ENCODE measurements at places on chromosomes 2 and 18.
A peak's percentile ranks its signal among the peaks of the same experiment; 100 is the strongest.

- DNase-seq: no peak
Measured at GRCh38 chr2:11833601-11834000, 87.2 kb downstream of the LPIN1 start.

DNA sequence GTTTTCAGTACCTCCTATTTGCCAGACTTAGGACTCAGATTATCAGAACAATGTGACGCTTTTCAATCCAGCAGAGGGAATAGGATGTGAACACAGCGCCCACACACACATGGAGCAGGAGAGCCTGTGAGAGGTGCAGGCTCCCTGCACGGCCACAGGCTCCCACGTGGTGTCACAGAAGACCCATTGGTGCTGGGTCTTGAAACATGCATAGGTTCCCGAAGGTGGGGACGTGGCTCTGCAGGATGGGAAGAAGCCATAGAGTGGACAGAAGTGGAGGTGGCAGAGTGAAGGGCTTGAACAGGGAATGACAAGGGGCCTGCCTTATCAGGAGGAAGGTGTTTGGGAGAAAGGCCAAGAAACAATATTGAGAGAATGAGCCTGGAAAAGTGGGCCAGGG is 78.5 kb upstream of the BCL2L11 start:
- DNase-seq: no peak

GRCh38 chr2:74414881-74415761 is 6.3 kb downstream of the C2orf81 start:
- no peak for DNase-seq

DNA sequence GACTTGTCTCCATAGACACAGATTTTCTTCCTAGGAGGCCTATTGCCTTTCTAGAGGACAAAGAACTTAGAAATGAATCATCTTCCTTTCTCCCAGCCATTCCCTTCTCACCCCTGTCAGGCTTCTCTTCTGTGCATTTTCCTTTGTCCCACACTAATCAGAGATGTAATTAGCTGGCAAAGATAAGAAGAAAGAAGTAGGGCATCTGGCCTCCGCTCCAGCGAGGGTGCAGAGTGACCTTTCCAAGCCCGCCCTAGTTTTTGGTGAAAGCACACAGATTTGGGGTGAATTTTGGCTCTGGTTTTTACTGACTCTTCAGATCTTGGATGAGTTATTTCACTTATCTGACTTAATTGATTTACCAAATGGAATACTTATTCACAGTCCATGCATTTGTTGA is 626.5 kb downstream of the ZEB2 start:
- no peak for DNase-seq

- DNase-seq: peak; percentile 49
Measured at GRCh38 chr18:59915606-59916005, 15.8 kb downstream of the PMAIP1 start.

GRCh38 chr18:48109961-48110493 is 179.6 kb upstream of the SMAD2 start:
- DNase-seq: no peak

GRCh38 chr2:95385570-95385984 is 16.9 kb upstream of the FAHD2A start:
- DNase-seq: no peak

GRCh38 chr18:73717570-73717969 is 430.1 kb downstream of the FBXO15 start:
- DNase-seq: no peak

DNA sequence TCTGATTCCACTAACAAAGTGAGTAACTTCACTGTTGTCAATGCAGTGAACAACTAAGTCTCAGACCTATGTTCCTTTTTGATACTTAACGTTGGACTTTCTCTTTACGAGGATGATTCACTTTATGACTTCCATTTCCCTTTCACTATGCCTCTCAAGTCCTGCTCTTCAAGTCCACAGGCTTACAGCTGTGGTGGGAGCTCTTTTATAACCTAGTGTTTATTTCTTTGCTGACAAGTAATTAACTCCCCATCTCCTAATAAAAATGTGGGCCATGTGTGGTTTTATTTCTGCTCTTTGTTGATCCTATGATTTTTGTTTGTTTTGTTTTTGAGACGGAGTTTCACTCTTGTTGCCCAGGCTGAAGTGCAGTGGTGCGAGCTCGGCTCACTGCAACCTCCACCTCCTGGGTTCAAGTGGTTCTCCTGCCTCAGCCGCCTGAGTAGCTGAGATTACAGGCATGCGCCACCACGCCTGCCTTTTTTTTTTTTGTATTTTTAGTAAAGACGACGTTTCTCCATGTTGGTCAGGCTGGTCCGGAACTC is 142.1 kb downstream of the USP34 start:
- DNase-seq: no peak

DNA sequence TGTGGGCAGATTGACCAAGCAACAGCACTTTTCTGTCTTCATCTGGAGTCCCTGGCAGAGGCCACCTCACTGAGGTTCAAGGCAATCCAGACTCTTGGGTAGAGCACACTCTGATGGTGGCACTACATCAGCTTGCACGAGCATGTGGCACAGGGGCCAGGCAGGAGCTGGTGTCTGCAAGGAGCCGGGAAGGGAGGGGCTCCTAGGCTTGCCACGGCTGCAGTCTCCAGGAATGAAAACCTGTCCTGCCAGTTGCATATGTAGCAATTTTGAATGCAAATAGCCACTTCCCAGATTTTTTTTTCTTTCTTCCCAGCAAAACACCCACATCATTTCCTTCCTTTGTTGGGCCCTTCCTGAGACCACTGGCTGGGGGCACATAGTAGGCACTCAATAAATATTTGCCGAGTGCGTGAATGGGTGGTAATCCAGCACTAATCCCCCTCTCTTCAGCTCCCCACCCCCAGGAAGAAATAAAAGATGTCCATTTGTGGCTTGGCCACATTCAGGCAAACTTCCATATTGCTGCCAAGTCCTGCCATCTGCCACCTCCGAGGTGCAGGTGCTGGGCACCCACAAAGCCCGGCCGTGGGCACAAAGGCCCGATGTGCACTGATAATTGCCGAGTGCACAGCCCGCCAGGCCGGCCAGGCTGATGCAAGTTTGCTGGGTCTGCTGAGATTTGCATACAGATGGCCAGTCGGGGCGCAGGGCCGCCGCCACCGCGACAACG is 72.4 kb downstream of the MYCN start:
- peak; percentile 8 for DNase-seq

GRCh38 chr2:173059971-173060461 is 15.6 kb upstream of the MAP3K20 start:
- DNase-seq: no peak

- no peak for DNase-seq
Measured at GRCh38 chr2:64745562-64745961, 91.8 kb upstream of the SERTAD2 start.

DNA sequence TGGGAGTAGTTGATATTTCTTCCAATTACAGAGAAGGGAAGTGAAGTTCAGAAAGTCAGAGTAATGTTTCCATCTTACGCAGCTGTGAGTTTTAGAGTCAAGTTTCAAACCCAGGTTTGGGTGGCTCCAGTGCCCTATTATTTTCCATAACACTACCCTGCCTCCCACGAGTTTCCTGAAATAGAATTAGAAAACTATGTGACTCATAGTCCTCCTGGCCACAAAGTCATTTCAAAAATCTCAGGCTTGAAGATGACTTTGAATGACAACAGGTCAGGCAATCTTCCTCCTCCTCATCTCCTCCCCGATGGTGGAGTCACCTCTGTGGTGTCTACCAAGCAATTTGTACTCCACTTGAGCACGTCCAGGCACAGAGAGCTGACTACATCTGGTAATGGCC is 212.3 kb upstream of the TRIB2 start:
- DNase-seq: no peak

GRCh38 chr2:66448136-66448991 is 13.4 kb downstream of the MEIS1 start:
- DNase-seq: no peak

- DNase-seq: no peak
Measured at GRCh38 chr2:96870626-96871255, 861 bp upstream of the SEMA4C start.

- DNase-seq: peak; percentile 12
Measured at GRCh38 chr2:157245846-157246764, 11.4 kb upstream of the GALNT5 start.

GRCh38 chr2:1055014-1055595 is 104.5 kb downstream of the SNTG2 start:
- DNase-seq: no peak

DNA sequence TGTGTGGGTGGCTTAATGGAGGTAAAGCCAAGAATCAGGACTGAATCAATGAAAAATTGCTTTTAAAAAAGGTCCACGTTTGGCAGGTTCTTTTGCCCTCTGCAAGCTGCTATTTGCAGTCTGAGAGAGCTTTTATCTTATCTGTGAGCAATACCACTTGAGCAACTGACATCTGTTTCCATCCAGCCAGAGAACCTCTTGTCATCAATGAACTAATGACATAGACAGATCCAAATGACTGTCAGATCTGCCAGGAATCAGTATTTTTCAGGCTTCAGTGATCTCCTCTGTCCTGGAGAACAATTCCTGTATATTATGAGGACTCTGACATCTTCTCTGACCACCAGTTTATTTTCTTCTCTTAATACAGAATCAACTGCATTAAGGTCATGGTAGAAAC is 608.1 kb downstream of the LRP1B start:
- no peak for DNase-seq

DNA sequence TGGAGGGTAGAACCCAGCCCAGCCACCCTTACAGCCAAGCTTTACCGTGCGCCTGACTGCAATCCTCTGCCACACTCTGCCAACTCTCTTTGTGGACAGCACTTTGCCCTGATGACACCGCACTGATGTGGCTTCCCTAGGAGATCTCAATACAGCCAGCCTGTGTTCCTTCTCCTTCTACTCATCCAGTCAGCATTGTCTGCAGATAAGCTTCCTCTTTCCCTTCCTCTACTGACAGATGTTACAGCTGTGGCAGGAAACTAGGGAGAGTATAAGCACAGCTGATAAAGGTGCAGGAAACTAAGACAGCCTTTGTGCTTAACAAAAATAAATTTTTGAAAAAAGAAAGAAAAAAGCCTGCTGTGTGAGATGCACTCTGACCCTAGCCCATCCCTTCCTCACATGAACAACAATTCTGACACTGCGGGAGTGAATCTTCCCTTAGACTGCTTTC is 25.0 kb downstream of the CEP68 start:
- DNase-seq: no peak

- DNase-seq: no peak
Measured at GRCh38 chr2:101500180-101500579, 25.3 kb upstream of the RFX8 start.

DNA sequence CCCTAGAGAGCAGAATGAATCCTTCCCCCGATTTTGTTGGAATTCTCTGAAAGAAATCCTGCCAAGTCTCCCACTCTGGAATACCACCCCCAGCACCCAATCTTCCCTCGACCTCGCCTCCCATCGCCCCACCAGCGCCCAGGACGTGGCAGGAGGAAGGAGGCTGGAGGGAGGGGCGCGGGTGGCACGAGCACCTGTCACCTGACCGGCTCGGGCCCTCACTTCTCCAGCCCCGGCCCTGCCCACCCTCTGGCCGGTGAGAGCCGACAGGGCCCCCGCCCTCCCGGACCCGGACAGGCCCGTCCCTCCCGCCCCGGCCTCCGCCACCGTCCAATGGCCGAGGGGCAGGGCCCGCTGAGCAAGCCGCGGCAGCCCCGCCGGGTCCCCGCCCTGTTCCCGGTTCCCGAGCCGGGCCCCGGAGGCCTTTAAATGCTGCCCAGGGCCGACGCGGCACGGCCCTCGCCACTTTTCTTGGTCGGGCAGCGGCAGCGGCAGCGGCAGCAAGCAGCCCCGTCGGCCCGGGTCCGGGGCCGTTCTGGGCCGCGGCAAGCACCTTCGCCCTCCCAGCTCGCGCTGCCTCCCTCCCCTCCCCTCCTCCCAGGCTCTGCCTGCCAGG is at the start of gene LGALSL:
TSS of gene LGALSL (plus strand) at position 393 of the 616 bp plus-strand sequence. CDS start 384 bp downstream, outside the sequence.
- peak; percentile 71 for DNase-seq

DNA sequence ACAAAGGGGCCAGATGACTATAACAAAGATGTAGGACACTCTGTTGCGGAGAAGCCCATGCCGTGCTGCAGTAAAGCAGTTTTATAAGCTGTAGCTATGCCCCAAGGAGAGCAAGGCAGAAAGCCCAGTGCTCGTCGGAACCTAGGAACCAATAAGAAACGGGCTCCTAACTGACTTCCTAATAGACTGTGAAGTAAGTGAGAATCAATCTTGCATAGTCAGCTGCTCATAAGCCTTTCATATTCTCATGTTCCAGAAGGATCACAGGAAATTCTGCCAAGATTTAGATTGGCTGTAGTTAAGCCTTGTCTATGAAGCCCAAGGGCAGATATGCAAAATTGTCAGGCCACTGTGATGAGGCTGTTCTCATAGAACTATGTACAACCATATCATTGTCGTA is 98.4 kb downstream of the RTTN start:
- DNase-seq: no peak

- DNase-seq: no peak
Measured at GRCh38 chr18:60684843-60685513, 312.4 kb upstream of the MC4R start.

DNA sequence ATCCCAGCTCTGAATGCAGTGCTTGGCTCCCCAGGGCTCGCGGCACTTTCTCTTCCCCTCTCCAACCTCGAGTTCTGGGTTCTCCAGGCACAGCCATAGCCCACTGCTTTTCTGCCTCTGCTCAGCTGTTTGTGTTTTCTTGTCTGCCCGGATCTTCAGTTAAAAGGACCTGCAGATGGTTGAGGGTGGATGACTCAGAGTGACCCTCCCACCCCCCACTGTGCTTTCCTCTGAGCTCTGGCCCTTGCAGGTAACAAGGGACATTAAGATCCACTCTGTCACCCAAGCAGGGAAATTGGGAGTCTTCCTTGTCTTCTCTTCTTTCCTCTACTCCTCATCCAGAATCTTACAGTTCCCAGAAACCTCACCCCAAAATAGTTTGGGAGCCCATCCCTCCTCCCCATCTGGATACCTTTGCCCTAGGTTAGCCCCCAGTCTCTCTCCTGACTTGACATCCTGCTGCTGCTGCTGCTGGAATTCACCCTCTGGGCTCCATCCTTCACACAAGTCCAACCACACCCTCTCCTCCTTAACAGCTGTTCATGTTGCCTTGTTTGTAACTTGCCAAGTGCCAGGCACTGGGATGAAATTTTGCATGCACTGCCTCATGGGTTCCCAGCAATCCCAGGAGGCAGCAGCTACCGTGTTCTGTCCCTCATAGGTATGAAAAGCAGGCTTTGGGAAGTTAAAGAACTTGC is 157.9 kb upstream of the TTC39C start:
- DNase-seq: peak; percentile 62

- no peak for DNase-seq
Measured at GRCh38 chr2:209840434-209840833, 68.8 kb downstream of the UNC80 start.

DNA sequence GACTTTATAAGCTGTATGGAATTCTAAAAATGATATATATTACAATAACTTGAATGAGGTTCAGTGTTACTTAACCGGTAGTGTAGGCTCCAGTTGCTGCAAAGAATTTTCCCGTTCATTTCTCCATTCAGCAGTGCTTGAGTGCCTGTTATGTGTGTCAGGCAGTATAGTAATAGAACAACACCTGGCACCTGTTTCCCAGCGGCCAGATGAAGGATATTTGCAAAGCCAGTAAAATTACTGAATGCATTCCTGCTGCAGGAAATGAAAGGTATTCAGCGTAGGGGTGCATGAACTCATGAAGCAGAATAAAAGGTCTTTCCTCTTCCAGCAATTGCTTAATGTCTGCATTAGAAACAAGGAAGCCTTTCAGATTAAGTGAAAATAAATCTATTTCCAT is 18.8 kb downstream of the YPEL5 start:
- peak; percentile 50 for DNase-seq

GRCh38 chr18:58682429-58683069 is 11.3 kb downstream of the MALT1 start:
- DNase-seq: peak; percentile 53

- DNase-seq: no peak
Measured at GRCh38 chr2:35301369-35301768, 1054.2 kb upstream of the CRIM1 start.

GRCh38 chr2:191840921-191841320 is 6.0 kb downstream of the CAVIN2 start:
- no peak for DNase-seq
